ENCODE measurements at places on chromosomes 1 and 21. TPM values are rescaled to one million over a fixed set of nuclear protein-coding genes. Genes with fewer than 3 reads are reported as not detected.

MACO1 gene
- total RNA-seq = 14.8 TPM

DNA sequence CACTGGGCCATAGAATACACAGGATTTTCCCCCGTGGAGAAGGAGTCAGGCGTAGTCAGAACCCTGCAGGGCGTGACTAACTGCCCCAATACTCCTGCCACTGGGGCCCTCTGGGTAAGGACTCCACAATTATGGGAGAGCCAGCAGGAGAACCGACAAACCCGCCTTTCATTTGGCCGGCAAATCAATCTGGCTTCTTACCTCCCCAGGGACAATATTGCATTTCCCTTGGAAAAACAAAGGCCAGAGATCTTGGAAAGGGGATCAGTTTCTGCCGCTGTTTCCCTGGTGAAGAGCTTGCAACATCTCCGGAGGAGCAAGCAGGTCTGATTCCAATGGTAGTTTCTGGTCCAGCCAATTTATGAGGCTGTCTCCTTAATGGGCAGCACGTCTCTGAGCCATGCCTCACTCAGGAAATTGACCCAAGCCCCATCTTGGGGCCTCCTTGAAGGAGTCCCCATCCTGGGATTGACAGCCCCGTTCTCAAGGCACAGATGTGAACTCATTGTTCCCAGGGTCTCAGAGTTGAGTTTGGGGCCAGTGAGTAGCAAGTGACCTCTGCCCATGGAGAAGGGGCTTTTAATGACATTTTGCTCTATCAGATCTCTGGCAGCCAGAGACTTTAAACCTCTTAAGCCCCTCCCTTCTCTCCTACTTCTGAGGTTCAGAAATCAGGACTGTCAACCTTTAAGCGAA, 4.3 kb downstream of the TRABD2B start:
- DNase-seq = peak; percentile 63

RGSL1 gene
- total RNA-seq = not detected

S100A7A gene
- not detected for total RNA-seq

DNA sequence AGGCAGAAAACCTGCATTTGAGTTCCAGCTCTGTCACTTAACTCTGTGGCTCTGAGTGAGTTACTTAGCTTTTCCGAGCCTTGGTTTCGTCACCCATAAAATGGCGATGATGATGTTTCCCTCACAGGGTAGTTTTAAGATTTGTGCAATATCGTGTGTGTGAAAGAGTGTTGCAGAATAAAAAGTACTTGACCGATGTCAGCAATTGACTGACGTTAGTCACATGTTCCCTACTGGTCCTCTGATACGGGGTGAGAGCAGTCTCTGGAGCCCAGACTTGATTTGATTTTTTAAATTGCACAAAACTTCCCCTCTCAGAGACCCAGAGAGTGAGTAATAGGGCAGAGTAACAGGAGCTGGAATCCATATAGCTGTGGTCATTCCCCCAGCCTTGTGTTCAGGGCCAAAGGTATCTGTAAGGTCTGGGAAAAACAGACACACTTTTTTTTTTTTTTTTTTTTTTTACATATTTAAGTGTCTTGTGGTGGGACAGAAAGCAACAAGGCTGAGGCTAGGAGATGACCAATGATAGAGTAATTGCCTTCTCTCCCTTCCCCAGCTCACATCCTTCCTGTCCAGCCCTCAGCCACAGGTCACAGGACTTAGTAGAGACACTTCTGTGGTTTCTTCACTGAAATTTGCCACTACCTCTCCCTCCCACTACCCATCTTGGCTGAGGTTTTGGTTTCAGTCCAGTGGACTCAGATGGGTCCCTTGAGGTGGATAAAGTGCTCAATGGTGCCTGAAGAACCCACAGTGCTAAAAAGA, 2.0 kb downstream of the FCER1G start:
- DNase-seq = peak; percentile 65

DNA sequence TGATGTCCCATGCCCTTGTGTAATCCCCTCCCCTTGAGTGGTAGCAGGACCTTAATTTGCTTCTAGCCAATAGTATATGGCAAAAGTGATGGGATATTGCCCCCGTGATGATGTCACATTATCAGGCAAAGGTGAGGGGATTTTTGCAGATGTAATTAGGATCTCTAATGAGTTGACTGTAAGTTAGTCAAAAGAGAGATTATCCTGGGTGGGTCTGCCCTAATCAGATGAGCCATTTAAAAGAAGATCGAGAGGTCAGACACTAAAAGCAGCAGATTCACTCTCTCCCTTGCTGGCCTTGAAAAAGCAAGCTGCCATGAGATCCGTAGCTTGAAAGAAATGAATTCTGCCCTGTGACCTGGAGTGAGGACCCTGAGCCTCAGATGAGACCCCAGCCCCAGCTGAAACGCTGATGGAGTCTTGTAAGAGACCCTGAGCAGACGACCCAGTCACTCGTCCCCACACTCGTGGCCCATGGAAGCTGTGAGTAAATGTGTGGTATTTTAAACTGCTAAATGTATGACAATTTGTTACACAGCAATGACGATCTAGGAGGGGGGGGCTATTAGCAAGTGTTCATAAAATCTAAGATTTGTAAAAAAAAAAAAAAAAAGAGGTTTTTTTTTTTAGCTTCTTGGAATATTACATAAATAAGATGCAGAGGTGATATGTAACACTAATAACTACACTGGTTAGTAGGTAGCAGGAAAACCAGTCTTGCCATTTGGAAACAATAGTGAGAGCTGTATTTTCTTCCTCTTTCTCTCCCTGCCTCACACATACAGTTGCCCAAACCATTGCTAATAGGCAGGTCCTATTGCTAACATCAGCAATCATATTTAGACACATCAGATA, 50.3 kb upstream of the TARBP1 start:
- DNase-seq = no peak

DNA sequence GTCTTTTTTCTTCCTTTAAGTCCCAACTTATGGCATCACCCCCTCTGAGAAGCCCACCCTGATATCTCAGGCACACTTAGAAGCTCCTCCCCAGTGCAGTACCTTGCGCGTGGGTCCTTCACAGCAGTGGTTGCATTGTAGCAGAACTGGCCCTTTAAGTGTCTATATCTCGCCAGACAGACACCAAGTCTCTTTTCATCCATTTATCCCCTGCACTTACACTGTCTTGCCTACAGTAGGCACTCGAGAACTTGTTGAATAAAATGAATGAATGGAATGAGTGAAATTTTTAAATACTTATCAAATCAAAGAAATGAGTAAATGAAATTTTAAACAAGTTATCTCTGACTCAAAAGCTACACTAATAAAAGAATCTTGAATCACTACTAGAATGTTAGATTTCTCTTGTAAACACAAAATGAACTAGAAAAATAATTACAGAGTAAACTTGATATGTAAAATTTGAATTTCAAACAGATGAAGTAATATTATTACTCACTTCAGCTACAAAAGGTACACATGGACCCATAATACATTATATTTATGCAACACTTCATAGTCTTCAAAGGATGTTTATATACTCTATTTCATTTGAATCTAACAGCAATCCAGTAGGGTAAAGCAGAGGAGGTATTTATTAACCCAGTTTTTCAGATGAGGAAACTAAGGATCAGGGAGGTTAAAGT, 54.7 kb upstream of the MAN1A2 start:
- no peak for DNase-seq

FMOD gene
- total RNA-seq = 353 TPM

KLF17 gene
- total RNA-seq = 0.16 TPM

GRCh38 chr1:44536357-44537209, 131.5 kb downstream of the RNF220 start:
- no peak for DNase-seq

FCN3 gene
- total RNA-seq = 2.7 TPM

GRCh38 chr1:48560116-48560515, 88.1 kb upstream of the SPATA6 start:
- no peak for DNase-seq

DNA sequence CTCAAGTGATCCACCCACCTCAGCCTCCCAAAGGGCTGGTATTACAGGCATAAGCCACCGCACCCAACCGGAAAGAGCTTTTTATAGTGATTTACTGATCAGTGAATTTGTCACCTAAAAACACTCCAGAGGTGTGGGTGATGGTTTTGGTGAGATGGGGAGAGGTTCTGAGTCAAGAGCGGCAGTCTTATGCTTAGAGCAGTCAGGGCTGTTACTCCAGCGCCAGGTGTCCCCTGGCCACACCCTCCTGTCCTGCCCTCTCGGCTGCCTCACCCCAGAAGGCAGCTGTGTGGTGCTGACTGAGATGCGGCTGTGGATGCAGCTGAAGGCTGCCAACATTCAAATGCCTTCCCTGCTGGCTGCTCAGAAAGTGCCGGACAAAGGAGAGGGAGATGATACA, 94.5 kb upstream of the LPGAT1 start:
- DNase-seq = no peak

FCAMR gene
- not detected for total RNA-seq

KDF1 gene
- total RNA-seq = not detected

DNA sequence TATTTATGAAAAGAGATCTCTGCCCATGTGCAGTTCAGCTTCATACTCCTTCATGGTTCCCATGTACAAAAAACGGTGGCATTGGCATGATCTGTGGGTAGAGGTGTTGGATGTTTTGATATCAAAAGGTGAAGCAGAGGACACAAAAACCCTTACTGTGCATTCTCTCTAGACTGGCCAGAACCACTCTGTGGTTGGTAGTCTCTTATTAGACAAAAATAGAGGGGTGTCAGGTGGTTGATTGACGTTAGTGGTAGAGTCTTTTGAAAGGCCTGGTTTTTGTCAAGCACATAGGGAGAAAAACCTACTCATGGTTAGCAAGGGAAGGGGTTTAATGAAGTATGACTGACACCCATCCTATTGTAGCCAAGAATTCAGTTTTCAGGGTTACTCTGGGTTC, 400.0 kb upstream of the TMPRSS15 start:
- no peak for DNase-seq

OLIG1 gene
- not detected for total RNA-seq

ADAMTS1 gene
- total RNA-seq = 750 TPM

DNA sequence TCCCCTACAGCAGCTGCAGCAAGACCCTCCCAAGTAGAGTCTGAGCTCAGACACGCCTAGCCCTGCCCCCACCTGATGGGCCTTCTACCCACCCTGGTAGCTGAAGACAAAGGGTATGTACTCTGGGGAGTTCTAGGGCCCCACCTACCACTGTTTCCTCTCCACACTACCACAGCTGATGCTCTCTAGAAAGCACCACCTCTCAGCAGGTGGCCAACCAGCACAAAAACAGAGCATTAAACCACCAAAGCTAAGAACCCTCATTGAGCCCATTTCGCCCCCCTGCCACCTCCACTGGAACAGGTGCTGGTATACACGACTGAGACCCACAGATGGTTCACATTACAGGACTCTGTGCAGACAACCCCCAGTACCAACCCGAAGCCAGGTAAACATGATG, 258.9 kb downstream of the SETD4 start:
- no peak for DNase-seq

- peak; percentile 97 for DNase-seq
Measured at GRCh38 chr1:19485362-19486187, at the start of gene CAPZB. Gene CAPZB (minus strand): TSS chr1:19485539. CDS start chr1:19485438, 101 bp downstream.

WNT4 gene
- total RNA-seq = not detected

- peak; percentile 70 for DNase-seq
Measured at GRCh38 chr1:3541465-3541864, 69.8 kb downstream of the MEGF6 start.

GRCh38 chr1:172083191-172083590, 241.9 kb downstream of the DNM3 start:
- DNase-seq = no peak

- DNase-seq = peak; percentile 84
Measured at GRCh38 chr1:160675641-160676410, 29.0 kb upstream of the SLAMF1 start.

DNA sequence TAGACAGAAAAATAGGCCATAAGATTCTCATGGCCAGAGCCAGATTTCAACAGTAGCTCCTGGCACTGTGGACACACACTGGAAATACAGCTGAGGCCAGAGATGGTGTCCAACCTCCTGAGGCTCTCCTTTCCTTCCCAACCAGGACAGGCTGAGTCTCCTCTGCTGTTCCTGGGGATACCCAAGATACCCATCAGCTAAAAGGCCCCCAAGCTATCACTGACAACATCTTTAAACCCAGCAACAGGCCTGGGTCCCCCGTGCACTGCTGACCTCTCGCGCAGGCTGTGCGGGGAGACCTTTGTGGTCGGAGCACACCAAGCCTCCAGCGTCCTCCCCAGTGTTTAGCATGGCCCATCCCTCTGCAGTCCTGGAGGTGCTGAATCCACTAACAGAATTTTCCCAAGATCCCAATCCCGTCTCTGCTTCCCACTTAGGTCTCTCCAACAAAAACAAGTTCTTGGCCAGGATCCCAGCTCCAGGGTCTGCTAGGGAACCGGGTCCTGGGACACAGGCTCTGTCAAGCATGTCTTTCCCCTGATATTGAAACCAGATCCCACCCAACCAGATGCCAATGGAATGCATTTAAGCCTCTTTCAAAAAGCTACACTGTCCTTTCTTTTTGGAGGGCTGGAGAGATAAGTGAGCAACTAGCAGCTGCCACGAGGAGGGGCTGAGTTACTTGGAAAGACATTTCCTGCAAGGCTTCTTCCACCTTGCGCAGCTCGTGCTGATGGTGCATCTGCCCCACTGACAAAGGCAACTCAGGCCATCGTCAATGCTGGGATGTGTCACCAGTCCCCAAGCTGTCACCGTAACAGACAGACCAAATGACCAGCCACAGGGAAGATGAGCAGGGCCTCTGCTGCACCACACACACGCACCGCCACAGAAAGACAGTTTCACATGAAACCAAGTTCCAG, 73.2 kb downstream of the BCAR3 start:
- DNase-seq = peak; percentile 34

PCAT6 gene
- total RNA-seq = 1.7 TPM

FOXO6 gene
- 3.3 TPM for total RNA-seq

CFAP107 gene
- total RNA-seq = not detected

DNA sequence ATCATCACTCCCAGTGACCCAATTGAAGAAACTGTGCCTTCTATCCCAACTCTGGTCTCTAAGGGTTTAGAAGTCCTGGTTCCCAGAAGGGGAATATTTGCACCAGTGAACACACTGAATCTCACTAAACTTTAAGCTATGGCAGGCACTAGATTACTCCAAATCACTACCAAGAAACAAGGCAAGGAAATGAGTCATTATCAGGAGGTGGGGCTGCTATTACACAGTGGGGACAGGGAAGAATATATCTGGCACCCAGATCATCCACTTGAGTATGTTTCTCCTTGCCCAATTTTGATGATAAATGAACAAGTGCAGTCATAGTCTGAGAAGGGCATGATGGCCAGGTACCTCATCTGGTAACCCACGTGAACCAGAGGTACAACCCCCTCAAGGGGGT, 7.0 kb downstream of the MRPL9 start:
- no peak for DNase-seq

- no peak for DNase-seq
Measured at GRCh38 chr1:227735539-227736285, 477 bp downstream of the SNAP47 start.

GRCh38 chr1:58258082-58258481, 288.4 kb downstream of the OMA1 start:
- no peak for DNase-seq

IQGAP3 gene
- total RNA-seq = 0.58 TPM

- DNase-seq = no peak
Measured at GRCh38 chr1:30518696-30519095, 204.7 kb downstream of the MATN1 start.

- no peak for DNase-seq
Measured at GRCh38 chr1:180213401-180214170, 16.5 kb upstream of the LHX4 start.

GRCh38 chr1:219220945-219221344, 47.3 kb downstream of the LYPLAL1 start:
- DNase-seq = no peak
